ENCODE measurements at places on chromosomes 16 and 17.
A peak's percentile ranks its signal among the peaks of the same experiment; 100 is the strongest.

GRCh38 chr17:74235040-74235581 lies 21.7 kb downstream of the TTYH2 start:
- DNase-seq = no peak

DNA sequence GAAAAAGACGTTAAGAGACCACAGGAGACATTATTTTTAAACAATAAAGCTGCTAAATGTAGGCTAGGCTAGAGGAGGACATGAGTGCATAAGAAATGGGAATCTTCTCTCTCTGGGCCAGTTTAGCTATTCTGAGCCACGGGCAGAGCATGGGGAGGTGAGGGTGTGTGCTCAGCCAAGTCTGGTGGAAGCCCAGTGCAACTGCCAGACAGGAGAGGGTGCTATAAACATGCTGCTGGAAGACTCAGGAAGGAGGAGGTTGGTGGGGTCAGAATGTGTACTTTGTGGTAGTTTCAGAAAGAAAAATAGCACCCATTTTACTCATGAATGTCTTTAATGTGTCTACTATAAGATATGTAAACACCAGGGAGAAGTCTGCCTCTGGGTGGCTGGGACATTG lies 5.9 kb upstream of the SDK2 start:
- no peak for DNase-seq

- no peak for DNase-seq
These were observed 73.5 kb downstream of the GTF3C1 start for GRCh38 chr16:27476240-27476639.

GRCh38 chr17:40903129-40903847 lies 18.2 kb upstream of the KRT20 start:
- peak; percentile 98 for DNase-seq

DNA sequence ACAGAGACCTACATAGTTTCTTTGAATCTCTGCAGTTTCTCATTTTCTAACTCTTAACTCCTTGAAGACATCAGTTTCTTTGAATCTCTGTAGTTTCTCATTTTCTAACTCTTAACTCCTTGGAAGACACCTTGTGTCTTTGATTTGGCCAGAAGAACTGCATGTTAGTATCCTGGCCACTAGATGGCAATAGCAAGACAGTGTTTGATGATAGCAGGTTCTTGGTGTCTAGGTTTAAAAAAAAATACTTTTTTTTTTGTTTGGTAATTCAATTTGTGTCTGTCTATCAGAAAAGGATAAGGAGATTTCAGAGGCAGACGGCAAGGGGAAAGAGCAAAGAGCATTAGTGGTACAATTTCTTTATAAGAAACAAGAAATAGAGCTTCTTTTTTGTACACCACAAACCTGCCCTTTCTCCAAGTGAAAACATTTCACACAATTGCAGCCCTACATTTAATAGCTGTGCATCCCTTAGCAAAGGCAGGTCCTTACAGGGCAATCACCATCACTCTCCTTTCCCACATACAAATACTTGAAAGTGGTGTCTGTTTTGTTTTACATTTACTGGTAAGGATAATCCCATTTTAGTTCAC lies 1324.9 kb upstream of the CDH8 start:
- DNase-seq = peak; percentile 27

DNA sequence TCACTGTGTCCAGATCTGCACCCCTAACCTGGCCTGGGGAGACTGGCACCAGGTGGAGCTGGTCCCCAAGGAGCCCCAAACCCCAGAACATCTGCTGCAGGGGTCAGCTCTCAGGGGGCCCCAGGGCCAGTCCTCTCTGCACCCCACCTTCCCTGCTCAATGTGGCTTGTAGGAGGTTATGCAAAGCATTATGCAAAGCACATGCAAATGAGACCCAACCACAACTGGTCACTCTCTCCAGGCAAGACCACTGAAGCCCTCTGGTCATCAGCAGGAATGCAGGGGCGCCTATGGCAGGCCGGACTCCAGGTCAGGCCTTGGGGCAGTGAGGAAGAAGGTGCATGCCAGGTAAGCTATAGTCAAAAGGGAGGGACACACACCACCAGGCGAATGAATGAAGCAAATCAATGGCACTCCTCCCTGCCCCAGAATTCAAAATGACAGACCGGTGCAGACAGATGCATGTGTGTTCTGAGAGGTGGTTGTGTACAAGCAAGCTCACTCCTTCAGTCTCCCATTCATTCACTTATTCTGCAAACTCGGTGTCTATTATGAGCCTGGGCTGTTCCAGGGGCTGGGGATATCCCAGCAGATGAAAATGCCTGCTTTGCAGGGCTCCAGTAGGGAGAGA lies 48.0 kb downstream of the TMEM235 start:
- no peak for DNase-seq

DNA sequence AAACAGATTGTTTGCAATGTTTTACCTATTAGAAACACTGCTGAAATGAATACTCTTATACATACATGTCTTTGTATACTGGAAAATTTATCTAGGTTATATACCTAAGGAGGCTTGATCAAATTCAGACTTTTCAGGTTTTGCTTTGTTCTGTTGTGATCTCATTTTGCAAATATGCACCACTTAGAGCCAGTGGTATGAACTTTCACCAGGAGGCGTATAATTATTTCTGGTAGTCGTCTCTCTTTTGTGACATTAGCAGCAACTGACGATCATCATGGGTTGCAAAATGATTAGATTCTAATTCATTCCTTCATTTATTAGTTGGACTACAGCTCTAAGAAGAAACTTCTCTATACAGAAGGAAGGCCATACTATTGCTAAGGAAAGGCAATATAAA lies 26.9 kb downstream of the AP1G1 start:
- no peak for DNase-seq

GRCh38 chr16:71338193-71338592 lies 20.3 kb upstream of the CALB2 start:
- peak; percentile 53 for DNase-seq

DNA sequence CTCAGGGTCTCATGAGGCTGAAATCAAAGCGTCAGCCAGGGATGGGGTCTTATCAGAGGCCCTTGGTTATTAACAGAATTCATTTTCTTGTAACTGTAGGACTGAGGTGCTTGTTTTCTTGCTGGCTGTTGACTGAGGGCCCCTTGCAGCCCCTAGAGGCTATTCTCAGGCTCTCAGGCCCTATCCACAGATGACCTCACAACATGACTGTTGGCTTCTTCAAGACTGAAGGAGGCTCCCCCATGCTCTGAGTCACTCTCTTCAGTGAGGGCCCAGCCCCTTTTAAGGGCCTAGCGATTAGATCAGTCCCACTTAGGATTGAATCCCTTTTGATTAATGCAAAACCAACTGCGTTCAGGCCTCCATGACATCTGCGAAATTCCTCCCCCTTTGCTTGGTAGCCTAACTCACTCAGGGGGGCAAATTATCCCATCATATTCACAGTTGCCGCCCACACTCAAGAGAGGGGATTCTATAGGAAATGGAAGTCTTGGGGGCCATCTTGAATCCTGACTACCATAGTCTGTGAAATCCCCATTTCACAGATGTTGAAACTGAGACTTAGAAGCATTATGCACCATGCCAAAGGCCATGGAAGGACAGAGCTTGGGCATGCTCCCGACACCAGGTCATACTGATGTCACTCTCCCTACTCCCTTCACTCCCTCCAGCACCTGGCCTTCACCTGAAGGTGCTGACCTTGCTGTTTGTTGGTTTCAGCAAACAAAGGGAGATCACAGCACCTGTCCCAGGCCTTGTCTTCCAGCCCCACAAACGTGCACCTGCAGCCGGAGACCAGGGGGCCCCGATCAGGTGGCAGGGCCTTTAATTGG lies 592.3 kb downstream of the MAF start:
- peak; percentile 13 for DNase-seq

GRCh38 chr17:31554930-31555329 lies 163.5 kb downstream of the RAB11FIP4 start:
- DNase-seq = no peak

- DNase-seq = no peak
These were observed 15.2 kb downstream of the DGKE start for GRCh38 chr17:56849131-56849530.

- DNase-seq = no peak
These were observed 656 bp upstream of the KCTD13 start for GRCh38 chr16:29926711-29927052.

- no peak for DNase-seq
These were observed 9.9 kb downstream of the CENPX start for GRCh38 chr17:82012640-82013295.

DNA sequence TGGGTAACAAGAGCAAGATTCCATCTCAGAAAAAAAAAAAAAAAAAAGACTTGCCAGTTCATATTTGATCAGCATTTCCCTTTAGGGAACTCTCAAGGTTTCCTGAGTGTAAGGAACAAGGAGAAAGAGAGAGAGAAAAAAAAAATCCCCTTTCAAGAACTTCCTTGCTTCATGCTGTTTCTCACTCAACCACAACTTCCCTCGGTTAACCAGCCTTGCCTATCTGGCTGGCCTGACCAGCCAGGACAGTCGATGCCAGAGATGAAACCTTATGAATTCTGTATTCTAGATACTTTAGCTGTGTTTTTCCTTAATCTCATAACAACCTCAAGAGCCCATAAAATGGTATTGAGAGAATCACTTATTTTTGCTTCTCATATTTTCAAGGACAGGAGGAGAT lies 2.6 kb upstream of the N4BP1 start:
- DNase-seq = no peak

- DNase-seq = no peak
These were observed 78.4 kb downstream of the ZNF778 start for GRCh38 chr16:89295915-89296314.

DNA sequence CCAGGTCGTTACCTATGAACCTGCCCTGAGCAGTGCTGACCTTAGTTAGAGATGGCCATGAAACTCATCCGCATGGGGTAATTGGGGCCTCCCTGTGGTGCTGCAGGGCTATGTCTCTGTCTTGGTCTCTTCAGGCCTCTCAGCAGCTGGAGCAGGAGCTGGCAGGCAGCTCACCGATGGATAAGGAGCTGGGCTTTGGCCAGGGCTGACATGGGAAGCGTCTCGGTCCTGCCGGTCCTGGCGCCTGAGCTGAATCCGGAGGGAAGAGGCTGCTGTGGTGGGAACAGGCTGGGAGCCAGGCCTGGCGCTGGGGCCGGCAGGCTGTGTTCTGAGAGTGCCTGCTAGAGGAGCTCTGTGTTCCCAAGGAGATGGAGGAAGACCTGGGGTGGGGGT lies 10.1 kb downstream of the IL32 start:
- DNase-seq = no peak

DNA sequence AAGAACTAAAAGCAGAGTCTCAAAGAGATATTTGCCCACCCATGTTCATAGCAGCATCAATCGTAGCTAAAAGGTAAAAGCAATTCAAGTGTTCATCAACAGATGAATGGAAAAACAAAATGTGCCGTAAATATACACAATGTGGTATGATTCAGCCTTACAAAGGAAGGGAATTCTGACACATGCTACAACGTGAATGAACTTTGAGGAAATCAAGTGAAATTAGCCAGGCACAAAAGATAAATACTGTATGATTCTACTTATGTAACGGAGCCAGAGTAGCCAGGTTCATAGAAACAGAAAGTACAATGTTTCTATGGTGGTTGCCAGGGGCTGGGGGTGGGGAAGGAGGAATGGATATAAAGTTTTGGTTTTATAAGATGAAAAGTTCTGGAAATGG lies 57.8 kb upstream of the IL34 start:
- no peak for DNase-seq

DNA sequence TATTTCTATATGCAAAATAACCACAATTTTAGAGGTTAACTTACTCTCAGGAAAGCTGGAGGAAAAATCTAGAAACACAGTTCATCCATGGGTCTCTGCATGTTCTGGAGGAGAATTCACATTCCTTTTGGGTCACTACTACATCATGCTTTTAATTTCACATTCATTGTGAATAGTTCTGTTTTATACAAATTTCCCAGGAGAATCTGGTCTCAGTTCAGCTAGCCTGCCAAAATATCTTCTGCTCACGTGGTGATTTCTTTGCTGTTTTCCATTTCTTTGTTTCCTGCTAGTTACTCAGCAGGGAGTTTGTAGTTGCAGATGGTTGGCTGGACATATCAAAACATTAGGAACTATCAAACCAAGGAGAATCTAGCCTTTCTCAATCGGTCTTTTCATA lies at the start of gene ABCA9:
ABCA9 (minus strand) TSS at position 106 of the 400 bp plus-strand sequence. CDS start 9,801 bp downstream, outside the sequence.
- DNase-seq = no peak

GRCh38 chr17:15092762-15093161 lies 172.4 kb downstream of the PMP22 start:
- DNase-seq = no peak

DNA sequence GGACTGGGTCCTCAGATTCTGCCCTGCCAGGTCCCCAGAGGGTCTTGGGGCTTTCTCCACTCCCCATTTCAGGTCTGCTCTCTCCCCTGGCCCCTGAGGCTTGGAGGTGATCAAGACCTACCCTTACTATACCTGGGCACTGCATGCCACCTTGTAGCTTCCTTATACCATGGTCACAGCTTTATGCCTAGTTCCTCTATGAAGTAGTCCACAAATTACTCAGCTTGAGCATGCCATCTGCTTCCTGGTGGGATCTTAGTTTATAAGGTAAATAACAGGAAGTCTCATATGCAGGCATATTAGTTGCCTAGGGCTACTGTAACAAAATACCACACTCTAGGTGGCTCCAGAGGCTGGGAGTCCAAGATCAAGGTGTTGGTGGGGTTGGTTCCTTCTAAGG lies 11.0 kb upstream of the PMFBP1 start:
- no peak for DNase-seq

DNA sequence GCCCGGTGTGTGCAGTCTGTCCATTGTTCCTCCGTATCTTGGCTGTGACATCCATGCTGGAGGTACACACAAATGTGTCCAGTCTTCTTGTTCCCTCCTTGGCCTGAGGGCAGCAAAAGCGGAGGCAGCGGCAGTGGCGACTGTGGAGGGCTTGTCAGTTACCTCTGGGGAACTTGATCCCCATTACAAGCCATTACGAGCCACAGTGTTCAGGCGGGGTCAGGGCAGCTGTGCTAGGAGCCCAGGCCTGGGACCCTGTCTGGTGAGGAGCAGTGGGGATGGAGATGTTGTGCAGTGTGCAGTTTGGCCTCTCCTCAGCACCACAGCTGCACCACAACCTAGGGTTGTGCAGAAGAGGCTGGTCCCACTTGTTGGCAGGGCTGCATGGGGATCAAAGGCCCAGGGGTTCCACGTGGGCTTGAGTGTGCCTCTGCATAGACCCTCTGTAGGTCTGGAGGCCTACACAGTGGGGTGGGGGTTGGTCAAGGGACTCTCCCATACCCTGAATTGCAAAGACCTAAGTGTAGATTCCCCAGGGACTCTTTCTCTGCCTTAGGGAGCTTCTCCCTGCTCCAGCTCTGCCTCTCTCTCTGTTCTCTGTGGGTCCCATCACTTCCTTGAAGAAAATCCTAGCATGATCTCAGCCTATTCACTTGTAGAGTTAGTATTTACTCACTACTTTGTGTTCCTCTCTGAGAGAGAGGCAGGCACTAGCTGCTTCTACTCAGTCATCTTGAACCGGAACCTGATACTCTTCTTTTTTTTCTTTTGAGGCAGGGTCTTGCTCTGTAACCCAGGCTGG lies 58.8 kb downstream of the SLFN11 start:
- no peak for DNase-seq

DNA sequence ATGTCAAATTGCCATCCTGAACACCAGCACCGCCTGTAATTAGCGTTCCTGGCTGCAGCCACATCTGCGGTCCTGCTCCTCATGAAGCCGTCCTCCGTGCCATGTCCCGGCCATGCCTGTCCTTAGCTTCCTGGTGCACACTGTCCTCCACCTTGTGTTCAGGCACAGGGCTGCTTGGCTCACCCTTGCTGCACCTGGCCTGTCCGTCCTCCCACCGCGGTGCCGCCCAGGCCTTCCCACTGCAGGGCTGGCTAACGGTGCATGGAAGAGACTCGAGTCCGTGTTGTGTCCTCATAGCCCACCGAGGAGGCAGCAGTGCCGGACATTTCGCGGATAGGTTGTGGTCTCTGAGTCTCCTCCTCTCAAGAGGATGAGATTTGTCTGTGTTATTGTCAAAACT lies 20.4 kb downstream of the DUSP14 start:
- DNase-seq = no peak

GRCh38 chr16:73890186-73891128 lies 406.2 kb upstream of the PSMD7 start:
- DNase-seq = no peak

Measured in RCC 7860 (cell line).